Stimulated activated CD8-positive, alpha-beta memory T cell treated with anti-CD3 and anti-CD28 coated beads, Interleukin-7, amount 100 ng/mL, for 48 hours (primary cell): ENCODE measurements at places on chromosomes 6 and 20.

DNA sequence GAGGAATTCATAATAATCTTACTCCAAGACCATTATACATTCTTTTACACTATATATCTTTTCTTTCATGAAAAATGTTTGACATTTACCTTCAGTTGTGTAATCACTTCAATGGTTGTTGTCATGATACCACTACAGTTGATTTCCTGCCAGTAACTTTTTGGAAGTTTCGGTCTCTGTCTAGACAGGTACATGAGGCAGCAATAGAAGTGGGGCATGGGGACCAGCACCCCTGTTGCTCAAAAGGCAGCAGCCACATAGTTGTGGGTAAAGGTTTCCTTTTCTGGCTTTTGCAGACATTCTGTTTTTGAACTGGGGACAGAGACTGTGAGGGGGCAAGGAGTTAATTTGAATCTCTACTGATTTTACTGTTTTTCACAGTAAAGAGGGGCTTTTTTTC lies 14.1 kb downstream of the SAMD5 start:
- DNase-seq = no peak

DNA sequence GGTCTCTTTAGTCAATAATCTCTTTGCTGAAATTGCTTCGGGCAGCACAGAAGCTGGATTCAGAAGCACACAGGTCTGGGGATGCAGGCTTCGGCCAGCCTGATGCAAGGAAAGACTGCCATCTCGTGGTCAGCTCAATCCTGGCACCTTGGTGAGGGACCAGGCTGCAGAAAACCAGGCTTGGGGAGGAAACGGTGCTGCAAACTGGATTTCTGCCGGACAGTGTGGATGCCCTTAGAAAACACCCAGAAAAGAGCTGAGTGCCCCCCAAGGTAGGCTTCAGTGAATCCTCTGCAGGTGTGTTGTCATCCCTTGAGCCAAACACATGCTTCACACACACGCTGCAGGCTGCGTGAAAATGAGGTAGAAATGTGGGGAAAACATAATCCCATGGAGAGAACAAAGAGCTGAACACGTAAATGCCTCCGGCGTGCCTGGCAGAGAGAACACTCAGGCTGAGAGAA lies 89.8 kb upstream of the PAX1 start:
- peak; percentile 8 for DNase-seq

DNA sequence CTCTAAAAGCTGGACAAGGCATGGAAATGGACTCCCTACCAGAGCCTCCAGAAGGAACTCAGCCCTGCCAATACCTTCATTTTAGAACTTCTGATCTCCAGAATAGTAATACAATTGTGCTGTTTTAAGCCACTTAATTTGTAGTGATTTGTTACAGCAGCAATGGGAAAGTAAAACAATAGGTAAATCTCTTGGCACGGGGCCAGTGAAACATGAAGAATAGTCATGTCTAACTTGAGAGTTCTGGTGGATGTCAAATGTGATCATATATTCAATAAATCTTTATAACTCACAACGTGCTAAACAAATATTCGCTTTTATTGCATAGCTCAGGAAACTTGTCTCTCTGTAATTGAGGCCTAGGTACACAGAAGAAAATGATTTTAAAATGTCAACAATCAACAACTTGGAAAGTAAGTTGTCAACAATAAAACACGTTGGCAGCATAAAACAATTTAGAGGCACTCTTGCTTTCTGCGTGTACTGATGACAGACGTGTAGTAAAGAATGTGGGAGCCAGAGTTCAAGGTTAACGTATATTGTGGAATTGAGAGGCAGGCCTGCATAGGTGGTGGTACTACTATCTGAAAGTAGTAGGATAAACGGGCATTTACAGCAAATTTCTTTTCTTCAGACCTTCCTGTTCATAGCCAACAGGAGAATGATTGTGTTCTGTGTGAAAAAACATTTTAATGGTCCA lies 140.5 kb upstream of the OPRM1 start:
- no peak for DNase-seq

- DNase-seq = no peak
Measured at GRCh38 chr6:88573561-88573960, 389.9 kb downstream of the RNGTT start.

DNA sequence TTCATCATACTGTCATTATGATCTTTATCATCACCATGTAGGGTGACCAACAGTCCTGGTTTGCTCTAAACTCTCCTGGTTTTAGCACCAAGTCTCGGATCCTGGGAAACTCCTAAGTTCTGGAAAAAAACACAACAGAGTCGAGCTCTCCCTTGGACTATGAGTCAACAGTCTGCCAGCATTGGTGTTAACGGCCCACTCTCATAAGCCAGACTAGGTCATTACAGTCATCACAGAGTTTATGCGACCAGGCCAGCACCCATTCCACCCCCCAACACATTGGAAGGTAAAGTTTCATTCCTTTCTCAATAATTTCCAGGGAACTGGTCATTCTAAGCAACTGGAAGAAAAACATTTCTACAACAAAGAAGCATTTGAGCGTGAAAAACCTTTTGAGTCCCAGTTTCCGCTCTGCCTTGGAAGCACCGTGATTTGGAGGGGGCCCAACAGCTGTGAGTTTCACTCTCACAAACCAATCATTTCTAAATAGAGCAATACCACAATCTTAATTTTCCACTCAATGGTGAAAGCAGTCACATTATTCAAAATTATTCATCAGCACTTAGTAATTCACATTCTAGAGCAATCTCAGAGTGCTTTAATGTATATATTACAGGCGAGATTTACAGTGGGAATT lies 445.0 kb downstream of the CDH26 start:
- no peak for DNase-seq

GRCh38 chr20:43925215-43925614 lies 10.6 kb downstream of the TOX2 start:
- peak; percentile 48 for DNase-seq

DNA sequence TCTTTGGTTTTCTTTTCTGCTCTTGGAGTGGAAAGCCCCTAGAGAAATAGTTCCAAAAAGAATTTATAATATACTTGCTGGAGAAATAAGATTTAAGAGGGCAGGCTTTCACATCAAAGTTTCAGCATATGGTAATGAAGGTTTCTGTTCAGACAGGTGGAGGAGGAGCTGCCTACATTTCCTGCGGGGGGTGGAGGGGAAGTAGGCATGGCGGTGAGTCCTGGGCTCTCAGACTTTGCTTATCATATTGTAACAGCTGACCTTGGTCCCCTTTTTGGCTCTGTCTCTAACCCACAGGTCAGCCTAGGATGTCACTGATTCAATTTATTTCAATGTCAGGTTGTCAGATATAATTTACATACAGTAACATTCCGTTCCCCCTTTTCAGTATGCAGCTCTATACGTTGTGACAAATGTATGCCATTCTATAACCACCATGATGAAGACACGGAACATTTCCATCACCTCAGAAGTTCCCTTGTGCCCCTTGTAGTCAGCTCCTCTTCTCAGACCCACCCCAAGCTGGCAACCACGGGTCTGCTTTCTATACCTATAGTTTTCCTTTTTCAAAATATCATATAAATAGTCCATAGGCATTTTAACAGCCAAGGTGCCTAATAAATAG lies 77.6 kb upstream of the GGTLC1 start:
- no peak for DNase-seq

GRCh38 chr20:61822396-61822795 lies 243.3 kb downstream of the TAF4 start:
- DNase-seq = no peak

GRCh38 chr6:49526598-49526997 lies 23.9 kb upstream of the C6orf141 start:
- DNase-seq = no peak

DNA sequence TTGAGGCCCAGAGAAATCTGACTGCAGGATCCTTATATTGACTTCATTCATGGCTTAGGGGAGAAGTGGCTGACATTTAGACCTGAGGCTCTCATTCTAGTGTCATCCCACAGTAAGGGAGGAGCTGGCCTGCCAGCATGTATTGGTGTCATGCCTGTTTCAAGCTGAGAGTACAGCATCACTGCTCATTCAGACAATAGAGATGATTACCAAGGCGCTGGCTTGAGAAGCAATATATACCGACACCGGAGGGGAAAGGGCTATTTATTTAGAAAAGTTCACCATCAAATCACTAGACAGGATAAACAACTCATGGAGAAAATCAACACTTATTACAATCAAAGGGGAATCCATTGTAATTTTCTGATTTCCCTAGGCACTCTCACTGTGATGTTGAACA lies 84.4 kb upstream of the HDAC2 start:
- DNase-seq = no peak

- no peak for DNase-seq
Measured at GRCh38 chr6:111775145-111775922, 97.9 kb downstream of the FYN start.

DNA sequence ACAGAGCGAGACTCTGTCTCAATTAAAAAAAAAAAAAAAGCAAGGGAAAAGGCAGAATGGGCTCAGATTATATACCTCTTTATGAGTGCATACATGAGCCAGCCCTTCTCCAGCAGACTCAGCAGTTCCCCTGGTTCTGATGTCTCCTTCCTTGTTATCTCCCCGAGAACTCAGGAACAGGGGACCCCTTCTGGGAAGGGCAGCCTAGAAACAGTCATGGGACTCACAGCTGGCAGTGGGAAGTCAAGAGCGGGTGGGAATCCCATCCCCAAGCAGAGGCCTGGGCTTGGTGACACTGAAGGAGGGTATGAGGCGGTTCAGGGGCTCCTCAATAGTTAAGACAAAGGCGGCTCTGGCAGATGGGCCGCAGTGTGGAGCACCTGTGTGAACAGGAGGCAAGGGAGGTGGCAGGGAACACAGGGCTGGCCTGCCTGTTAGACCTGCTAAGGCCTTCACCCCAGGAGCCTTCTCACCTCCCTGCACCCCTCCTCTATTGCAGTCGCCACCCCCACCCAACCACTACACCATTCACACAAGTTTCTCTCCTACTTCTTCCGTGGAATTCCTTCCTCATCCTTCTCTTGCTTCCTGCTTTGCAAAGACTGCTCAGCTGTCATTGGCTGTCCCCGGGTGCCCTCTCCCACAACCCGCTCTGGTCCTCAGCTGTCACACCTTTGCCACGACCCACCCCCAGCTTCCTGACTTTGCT lies 29.7 kb upstream of the MDFI start:
- DNase-seq = no peak

DNA sequence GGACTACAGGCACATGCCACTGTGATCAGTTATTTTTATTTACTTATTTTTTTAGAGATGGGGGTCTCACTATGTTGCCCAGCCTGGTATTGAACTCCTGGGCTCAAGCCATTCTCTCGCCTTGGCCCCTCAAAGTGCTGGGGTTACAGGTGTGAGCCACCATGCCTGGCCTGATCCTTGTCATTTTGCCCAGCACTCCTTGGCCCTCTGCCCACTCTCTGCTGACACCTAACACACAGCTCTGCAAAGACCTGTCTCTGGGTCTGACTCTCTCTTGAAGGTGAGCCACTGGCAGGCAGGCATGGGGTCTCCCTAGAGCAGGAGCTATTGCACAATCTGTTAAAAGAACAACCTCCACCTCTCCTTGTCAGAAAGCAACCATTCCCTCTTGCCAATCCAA lies 155.6 kb downstream of the ZFP64 start:
- no peak for DNase-seq

DNA sequence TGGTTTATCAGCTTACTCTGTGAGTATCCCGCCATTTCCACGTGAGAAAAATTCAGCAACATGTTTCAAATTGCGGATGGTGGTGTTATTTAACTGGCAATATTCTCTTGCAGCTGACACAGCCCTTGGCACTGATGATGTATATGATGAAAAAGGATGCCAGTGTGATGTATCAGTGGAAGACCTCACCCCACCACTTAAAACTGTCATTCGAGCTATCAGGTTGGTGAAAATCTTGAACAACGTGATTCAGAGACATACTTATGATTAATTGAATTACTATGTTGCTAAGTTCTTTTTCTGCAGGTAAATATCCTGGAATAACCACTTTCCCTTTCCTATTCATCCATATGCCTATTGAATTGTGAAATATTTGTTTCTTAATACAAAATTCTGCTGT lies 55.7 kb downstream of the KHDC1L start:
- DNase-seq = no peak

DNA sequence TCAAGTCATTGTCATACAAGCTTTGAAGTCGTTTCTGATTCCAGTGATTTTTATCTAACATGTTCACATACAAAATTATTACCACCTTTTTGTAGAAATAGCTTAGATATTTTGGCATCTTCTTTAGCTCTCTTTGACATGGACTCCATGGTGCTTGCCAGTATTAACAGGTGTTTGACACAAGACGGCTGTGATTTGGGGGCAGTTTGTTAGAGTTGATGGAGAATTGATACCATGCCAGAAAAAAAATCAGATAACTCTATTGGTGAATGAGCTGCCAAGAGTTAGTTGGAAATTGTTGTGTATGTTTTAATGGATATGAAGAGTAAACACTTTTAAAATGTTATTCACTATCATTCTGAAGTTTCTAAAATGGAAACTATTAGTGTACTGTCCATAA lies 146.6 kb upstream of the LAMP5 start:
- no peak for DNase-seq

DNA sequence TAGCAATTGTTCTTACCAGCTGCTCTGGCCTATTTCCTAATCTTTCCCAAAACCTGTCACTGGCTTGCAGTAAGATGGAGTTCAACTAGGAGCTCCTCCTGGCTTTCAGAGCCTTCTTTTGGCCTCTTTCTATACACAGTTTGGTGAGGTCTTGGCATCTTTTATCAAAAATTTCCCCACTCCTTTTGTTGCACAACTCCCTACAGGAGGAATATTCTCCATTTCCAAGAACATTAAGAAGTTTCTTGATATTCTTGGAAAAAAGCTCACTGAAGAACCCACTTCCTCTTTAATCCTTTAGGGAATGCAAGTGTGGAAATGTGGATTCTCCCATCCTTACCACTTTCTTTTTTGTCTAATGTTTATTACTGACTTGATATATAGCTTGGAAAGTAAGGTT lies 171.3 kb upstream of the KCNK16 start:
- no peak for DNase-seq

- no peak for DNase-seq
Measured at GRCh38 chr20:35826397-35826998, 54.7 kb downstream of the PHF20 start.

GRCh38 chr6:143325379-143326140 lies 124.9 kb downstream of the ADAT2 start:
- no peak for DNase-seq

- no peak for DNase-seq
Measured at GRCh38 chr20:44959082-44959637, 1.0 kb downstream of the TOMM34 start.

DNA sequence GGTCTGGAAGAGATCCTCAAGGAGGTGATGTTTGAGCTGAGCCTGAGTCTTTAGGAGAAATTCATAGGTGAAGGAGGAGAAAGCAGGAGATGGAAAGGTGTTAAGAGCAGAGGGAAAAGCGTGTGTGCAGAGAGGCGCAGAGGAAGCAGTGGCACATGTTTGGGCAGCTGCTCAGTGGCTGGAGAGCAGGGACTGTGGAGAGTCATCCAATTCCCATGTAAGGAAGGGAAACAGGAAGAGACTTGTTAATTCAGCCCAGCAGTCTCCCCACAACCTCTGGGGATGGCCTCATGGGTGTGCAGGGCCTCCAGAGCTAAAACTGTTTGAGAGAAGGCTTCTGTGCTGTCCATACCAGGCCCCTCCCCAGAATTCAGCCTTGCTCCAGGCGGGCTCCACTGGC lies 16.2 kb downstream of the AAR2 start:
- DNase-seq = no peak

- no peak for DNase-seq
Measured at GRCh38 chr20:16100767-16101166, 472.5 kb downstream of the KIF16B start.
